ENCODE measurements at places on chromosomes 2 and 18.

DNA sequence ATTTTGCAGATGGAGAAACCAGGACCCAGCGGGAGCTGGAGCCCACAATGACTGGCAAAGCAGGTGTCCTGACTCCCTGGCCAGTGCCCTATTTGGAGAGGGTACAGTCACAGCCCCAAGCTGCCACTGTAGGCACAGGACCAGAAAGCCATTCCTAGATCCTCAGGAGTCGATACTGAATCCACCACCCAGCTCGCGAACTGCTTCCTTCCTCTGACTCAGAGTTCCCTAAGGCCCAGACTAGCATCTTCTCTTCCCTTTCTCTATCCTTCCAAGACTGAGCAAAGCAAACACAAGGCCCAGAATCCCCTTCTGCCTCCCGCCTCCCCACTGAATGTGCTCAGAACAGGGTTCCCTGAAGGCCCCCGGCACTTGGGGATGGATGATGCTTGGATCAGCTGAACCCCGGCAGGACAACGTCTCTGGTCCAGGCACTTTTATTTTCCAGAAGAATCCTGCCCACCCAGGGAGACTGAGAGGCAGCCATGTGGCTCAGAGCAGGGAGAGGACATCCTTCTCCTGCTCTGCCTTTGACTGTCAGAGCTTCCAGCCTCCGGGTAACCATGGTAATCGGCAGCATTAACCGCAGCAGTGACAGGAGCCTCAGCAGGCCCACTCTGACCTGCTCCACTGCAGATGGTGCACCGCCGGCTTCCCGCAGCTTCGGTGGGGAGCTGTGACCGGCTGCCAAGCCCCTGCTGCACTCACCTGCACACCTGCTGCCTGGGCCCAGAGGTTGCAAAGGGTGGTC is 34.8 kb upstream of the KLHL29 start:
- H3K27me3 ChIP-seq = peaks cover 25% of the 10 kb centered on the region
- H3K4me3 ChIP-seq = no peak overlapping the region
- H3K27ac ChIP-seq = no peak overlapping the region
- H3K36me3 ChIP-seq = no peaks in the 10 kb centered on the region

- H3K4me1 ChIP-seq = peaks cover 36% of the 10 kb centered on the region
- peak overlapping the region; percentile 72 for H3K27ac ChIP-seq
- H3K4me3 ChIP-seq = no peak overlapping the region
- H3K36me3 ChIP-seq = no peaks in the 10 kb centered on the region
- no peak for DNase-seq
These were observed 161.6 kb downstream of the BCL11A start for GRCh38 chr2:60391649-60392375.

DNA sequence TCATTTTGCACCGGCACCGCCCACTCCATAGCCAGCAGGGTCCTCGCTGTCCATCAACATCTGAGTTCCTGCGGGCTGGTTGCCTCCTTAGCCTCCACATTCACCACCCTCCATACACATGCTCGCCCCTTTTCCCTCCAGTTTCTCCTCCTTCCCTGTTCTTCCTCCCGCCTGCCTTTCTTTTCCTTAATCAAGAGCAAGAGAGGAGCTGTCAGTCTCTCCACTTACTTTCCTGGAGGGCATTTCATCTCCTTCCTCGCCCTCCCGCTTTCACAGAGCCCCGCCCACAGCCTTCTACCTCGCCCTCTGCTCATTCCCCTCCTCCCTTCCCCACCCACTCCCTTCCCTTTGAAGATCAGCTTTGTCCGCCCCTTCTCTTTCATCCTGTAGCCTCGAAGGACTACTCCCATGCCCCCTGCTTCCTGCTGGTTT is 13.8 kb upstream of the ZBTB7C start:
- H3K4me1 ChIP-seq = no peaks in the 10 kb centered on the region
- DNase-seq = no peak
- H3K36me3 ChIP-seq = no peaks in the 10 kb centered on the region

DNA sequence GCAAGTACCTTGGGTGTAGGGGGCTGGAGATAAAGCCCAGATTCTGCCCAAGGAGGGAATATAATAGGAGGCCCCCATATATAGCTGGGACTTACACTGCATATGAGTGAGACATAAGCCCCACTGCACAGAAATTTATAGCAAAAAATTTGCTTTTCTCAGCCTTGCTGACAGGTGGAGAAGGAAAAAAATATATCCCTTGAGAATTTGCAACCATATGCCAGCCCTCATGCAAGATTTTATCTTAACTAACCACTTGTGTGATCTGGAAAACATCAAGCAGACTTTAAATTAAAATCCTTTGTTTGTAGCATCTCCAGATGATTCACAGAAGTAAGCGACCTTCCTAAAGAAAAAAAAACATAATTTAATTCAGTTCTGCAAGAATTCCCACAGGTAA is 288.2 kb downstream of the BCL2 start:
- H3K4me3 ChIP-seq = no peak overlapping the region
- H3K4me1 ChIP-seq = peaks cover 3% of the 10 kb centered on the region
- H3K36me3 ChIP-seq = no peaks in the 10 kb centered on the region
- no peak overlapping the region for H3K27ac ChIP-seq
- no peaks in the 10 kb centered on the region for H3K27me3 ChIP-seq

DNA sequence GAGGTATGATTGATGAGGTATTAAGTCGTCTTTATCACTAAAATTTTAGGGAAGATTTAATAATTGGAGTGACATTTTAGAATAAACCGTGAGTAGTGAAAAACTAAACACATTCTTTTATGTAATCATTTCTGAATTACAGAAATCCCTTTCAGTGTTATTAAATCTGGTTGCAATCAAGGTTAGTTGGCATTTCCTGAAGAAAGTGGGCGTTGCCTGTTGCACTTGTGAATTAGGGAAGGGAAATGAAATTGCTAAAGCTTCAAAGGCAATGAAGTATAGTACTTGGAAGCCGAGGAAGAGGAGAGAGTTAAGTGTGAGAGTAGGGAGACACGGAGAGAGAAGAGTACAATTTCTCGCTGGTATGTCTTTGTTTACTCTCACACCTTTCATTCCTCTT is 274.5 kb downstream of the SLC8A1 start:
- no peaks in the 10 kb centered on the region for H3K4me1 ChIP-seq
- H3K36me3 ChIP-seq = no peaks in the 10 kb centered on the region
- H3K4me3 ChIP-seq = no peak overlapping the region
- no peak for DNase-seq
- no peak overlapping the region for H3K27ac ChIP-seq

- no peaks in the 10 kb centered on the region for H3K27me3 ChIP-seq
- H3K27ac ChIP-seq = no peak overlapping the region
- H3K4me1 ChIP-seq = no peaks in the 10 kb centered on the region
- peaks cover 4% of the 10 kb centered on the region for H3K36me3 ChIP-seq
- DNase-seq = peak; percentile 32
- no peak overlapping the region for H3K4me3 ChIP-seq
These were observed 9.5 kb downstream of the RTTN start for GRCh38 chr18:70195852-70196434.

DNA sequence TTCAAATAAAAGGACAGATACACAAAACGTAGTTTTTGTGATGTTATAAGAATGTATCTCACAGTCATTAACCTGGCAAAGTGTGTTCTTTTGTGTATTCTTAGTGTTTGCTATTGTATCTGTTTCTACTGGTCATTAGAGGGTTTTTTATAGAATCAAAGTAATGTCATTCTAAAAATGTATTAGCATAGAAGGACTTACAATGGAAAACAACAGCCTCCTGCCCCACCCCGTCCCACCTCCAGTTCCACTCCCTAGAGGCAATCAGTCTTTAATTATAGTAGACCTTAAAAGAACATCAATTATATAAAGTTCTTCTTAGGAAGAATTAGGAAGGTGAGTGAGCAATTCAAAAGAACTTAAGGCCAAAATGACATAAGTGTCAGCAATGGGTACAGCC is 13.8 kb downstream of the DNAJC27 start:
- no peaks in the 10 kb centered on the region for H3K27me3 ChIP-seq
- no peaks in the 10 kb centered on the region for H3K4me1 ChIP-seq
- peaks cover 20% of the 10 kb centered on the region for H3K36me3 ChIP-seq
- no peak overlapping the region for H3K27ac ChIP-seq

DNA sequence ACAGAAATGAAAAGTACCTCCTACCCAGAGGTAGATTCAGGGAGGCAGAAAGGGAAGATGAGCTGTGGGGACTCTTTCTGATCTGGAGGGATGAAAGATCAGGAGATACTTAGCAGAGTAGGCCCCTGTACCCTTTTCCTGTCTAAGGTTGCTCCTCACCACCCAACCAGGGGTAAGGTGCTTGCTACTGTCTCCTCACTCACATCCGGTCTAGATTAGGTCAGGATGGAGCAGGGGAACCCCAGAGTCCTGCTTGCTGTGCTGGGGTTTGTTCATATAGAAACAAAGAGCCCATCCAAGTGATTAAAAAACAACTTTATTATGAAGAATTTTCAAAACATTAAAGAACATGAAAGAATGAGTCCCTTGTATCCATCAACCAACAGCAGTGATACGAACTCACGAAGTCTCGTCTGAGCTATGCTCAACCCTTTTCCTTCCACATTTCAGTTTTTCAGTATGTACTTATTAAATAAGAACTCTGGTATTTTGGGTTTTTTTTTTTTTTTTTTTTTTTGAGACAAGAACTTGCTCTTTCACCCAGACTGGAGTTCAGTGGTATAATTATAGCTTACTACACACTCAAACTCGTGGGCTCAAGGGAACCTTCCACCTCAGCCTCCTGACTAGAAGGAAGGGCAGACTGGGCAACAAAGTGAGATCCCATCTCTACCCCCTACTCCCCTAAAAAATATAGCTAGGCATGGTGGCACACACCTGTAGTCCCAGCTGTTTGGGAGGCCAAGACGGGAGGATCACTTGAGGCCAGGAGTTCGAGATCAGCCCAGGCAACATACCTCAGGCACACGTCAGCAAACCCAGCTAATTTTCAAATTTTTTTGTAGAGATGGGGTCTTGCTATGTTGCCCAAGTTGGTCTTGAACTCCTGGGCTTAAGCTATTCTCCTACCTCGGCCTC is 28.5 kb upstream of the MCFD2 start:
- H3K36me3 ChIP-seq = no peaks in the 10 kb centered on the region
- no peaks in the 10 kb centered on the region for H3K27me3 ChIP-seq
- peaks cover 80% of the 10 kb centered on the region for H3K4me1 ChIP-seq
- DNase-seq = peak; percentile 75
- peak overlapping the region; percentile 92 for H3K27ac ChIP-seq
- H3K4me3 ChIP-seq = peak overlapping the region; percentile 38

DNA sequence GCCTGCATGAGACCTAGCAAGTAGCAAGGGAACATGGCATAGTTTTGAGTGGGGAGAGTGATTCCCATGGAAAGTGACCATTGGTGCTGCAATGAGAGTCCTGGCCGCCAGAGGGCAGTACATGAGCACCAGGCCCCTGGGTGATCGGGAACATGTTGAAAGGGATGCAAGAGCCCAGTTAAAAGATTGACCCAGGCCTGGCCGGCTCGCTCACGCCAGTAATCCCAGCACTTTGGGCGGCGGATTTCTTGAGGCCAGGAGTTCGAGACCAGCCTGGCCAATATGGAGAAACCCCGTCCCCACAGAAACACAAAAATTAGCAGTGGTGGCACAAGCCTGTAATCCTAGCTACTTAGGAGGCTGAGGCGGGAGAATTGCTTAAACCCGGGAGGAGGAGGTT is 22.2 kb downstream of the FAP start:
- H3K4me3 ChIP-seq = no peak overlapping the region
- no peaks in the 10 kb centered on the region for H3K36me3 ChIP-seq
- DNase-seq = peak; percentile 57

- H3K27ac ChIP-seq = no peak overlapping the region
- DNase-seq = no peak
- H3K36me3 ChIP-seq = no peaks in the 10 kb centered on the region
- no peaks in the 10 kb centered on the region for H3K4me1 ChIP-seq
- H3K27me3 ChIP-seq = no peaks in the 10 kb centered on the region
- no peak overlapping the region for H3K4me3 ChIP-seq
These were observed 58.9 kb downstream of the CIB4 start for GRCh38 chr2:26581991-26582842.

DNA sequence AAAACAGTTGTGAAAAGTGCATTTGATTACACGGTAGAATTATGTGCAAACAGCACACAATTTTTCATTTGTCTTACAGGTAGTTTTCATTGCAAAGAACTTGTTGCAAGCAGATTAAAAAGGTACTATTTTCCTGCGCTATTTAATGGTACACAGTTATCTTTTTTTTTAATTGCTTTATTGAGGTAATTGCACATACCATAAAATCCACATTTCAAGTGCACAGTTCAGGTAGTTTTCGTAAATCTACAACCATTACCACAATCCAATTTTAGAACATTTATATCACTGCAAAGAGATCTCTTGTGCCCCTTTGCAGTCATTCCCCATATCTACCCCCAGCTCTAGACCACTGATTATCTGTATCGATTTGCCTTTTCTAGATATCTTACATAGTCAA is 2.6 kb upstream of the GALNT1 start:
- no peak overlapping the region for H3K27ac ChIP-seq
- no peaks in the 10 kb centered on the region for H3K36me3 ChIP-seq
- peaks cover 15% of the 10 kb centered on the region for H3K4me1 ChIP-seq
- H3K27me3 ChIP-seq = no peaks in the 10 kb centered on the region
- no peak overlapping the region for H3K4me3 ChIP-seq

GRCh38 chr2:182038576-182038975 is 52.9 kb downstream of the PPP1R1C start:
- no peaks in the 10 kb centered on the region for H3K4me1 ChIP-seq
- no peaks in the 10 kb centered on the region for H3K36me3 ChIP-seq
- H3K27me3 ChIP-seq = no peaks in the 10 kb centered on the region
- no peak overlapping the region for H3K27ac ChIP-seq

GRCh38 chr2:46286715-46287114 is 10.5 kb upstream of the EPAS1 start:
- no peak overlapping the region for H3K27ac ChIP-seq
- no peaks in the 10 kb centered on the region for H3K36me3 ChIP-seq
- no peak for DNase-seq
- H3K4me3 ChIP-seq = no peak overlapping the region
- H3K4me1 ChIP-seq = no peaks in the 10 kb centered on the region

DNA sequence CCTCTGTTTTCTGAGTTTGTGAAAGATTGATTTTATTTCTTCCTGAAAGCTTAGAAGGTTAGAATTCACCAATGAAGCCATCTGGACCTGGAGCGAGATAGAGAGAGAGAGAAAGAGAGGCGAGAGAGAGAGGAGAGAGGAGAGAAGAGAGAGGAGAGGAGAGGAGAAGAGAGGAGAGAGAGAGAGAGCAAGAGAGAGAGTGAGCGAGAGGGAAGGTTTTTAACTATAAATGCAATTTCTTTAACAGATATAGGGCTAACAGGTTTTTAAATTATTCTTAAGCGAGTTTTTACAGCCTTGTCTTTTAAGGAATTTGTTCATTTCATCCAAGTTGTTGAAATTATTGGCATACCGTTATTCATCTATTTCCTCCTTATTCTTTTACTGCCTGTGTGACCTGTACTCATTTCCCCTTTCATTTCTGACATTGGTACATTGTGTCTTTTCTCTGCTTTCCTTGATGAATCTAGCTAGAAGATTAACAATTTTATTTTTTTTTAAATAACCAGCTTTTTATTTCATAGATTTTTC is 56.1 kb downstream of the BABAM2 start:
- H3K27me3 ChIP-seq = no peaks in the 10 kb centered on the region
- H3K36me3 ChIP-seq = peaks cover 3% of the 10 kb centered on the region
- no peak for DNase-seq
- no peak overlapping the region for H3K4me3 ChIP-seq
- no peaks in the 10 kb centered on the region for H3K4me1 ChIP-seq
